HEK293T (cell line): ENCODE measurements at places on chromosomes 13 and 19.

DNA sequence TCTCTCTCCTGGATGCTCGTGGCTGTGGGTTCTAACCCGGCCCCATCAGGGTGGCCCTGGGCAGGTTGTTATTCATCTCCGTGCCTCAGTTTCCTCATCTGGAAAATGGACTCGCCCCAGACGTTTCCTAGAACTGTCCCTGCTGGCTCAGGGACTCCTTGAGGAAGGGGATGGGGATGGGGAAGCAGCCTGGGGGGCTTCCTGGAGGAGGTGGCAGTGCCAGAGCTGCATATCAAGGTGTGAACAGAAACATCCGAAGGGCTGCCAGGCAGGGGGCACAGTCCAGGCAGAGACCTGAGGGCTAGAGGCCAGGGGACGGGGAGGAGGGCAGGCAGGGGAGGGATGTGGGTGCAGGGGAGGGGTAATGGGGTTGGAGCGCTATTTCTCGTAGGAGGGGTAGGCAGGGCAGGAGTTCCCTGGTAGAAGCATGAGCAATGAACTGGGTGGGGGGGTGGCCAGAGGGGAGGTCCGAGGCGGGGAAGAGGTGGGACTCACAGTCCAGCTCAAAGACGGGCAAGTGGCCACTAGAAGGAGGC lies 3.6 kb upstream of the ELANE start:
- DNase-seq: no peak

DNA sequence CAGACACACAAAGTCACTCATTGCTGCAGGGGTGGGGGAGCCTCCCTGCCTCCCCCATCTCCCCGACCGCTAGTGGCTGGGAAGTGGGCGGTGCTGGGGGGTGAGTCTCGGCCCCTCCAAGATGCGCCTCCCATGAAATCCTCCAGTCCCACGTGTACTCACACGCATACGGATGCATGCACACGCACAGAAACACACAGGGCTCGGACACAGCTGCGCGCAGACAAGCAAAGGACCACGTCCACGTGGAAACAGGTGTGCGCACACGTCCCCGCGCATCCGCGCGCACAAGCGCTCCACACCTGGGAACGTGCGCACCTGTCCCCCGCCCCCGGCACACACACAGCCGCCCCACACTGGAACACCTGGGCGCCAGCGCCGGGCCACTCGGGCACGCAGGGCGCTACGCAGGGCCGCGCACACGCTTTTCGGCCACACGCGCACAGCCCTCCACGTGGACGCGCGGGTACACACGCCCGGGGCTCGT lies 687 bp downstream of the MATK start:
- DNase-seq: no peak

GRCh38 chr13:78491978-78492377 lies 111.4 kb downstream of the POU4F1 start:
- DNase-seq: no peak

GRCh38 chr19:23913931-23914330 lies 755 bp upstream of the ZNF726 start:
- DNase-seq: no peak

DNA sequence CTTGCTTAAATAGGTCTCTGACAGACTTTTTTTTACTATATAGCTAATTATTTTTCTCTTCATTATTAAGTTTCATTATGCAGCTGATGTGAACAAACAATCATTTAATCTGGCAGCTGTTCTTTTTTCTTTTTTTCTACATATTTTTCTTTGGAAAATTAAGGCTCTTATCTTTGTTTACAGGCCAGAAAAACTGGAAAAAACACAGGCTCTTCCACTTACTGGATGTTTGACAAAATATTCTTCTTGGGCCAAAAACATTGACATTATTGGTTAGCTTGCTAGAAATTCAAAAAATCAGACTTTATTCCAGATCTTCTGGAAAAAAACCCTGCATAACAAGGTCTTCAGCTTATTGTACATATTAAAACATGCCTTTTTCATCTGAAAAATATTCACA lies 15.7 kb downstream of the ZNF66 start:
- no peak for DNase-seq

GRCh38 chr19:18504886-18505610 lies 16.8 kb downstream of the ELL start:
- DNase-seq: no peak

GRCh38 chr13:39038569-39039030 lies 344 bp downstream of the NHLRC3 start:
- no peak for DNase-seq

- DNase-seq: peak; percentile 75
Measured at GRCh38 chr19:17648097-17648660, 40.0 kb downstream of the UNC13A start.

DNA sequence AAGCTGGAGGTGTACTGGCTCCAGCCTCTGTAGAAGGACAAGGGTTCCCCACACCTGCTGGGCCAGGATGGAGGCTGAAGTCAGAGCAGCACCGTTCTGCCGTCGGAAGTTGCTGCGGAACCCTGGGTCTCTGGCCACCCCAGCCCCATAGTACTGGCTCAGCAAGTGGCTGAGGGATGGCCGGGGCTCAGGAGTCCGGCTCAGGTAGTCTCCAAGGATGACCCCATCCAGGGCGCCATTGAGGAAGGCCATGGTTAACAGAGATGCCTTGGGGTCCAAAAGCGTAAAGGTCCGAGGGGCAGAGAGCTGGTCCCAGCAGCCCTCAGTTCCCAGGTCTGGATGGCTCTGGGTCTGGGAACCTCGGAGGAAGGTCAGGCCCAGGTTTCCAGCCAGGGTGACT lies 3.7 kb downstream of the PGLYRP2 start:
- DNase-seq: no peak

DNA sequence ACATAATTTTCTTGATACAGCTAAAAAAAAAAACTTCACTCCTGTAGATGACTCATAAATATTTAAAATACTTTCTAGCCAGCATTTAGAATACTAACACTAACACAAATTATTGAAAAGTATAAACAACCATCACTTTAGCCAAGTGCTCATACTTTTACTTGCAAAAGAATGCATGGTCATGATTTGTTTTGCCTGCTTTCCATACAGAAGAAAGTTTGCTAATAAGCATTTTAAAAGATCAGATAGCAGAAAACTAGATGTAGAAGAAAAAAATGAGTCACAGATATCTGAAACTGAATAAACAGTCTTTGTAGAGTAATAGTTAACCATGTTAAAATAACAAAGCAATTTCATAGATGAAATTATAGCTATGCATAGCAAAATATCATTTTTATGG lies 2280.4 kb upstream of the PCDH20 start:
- no peak for DNase-seq

GRCh38 chr13:101384929-101385328 lies 31.4 kb downstream of the NALCN start:
- DNase-seq: no peak

GRCh38 chr13:94176561-94176960 lies 302.9 kb downstream of the DCT start:
- no peak for DNase-seq

- no peak for DNase-seq
Measured at GRCh38 chr13:99991013-99991827, 9.6 kb downstream of the ZIC2 start.

DNA sequence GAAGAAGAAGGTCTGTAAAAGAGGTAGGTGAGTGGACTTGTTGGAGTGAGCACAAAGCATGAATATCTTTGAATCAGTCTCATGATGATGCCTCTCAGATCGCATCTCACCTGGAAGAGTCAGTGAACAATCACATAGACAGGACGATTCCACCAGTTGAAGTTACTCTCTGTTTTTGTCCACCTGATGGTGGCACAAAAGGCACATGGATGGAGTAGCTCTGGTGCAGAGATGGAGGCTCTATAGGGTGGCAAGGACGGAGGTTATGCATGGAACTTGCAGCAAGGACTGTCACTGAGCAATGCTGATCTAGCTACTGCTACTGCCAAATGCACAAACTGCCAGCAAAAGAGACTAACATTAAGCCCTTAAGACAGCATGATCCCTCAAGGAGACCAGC lies 10.3 kb upstream of the MYCBP2 start:
- no peak for DNase-seq

DNA sequence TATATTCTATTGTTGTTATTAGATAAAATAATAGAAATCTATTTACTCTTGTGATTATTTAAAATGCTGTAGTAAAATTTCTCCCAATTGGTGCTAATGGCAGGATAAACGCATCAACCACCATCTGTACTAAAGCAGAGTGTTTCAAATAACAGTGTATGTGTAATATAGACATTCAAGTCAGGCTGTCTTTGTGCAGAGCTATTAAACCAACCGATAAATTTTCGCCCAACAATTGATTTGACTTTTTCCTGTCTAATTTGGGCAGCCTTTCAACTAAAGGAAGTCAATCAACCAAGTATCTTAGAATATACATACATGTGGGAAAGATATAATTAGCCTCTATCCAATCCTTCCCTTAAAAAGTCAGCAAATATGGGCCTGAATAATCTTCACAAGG lies 5.8 kb downstream of the AMER2 start:
- no peak for DNase-seq
